Mesothelial cell of epicardium (in vitro differentiated cells): ENCODE measurements at places on chromosomes 2 and 18. TPM values are rescaled to one million over a fixed set of nuclear protein-coding genes. Genes with fewer than 3 reads are reported as not detected.

GALNT13 gene
- 15.8 to 18.4 TPM (median 16.1 TPM) in 3 replicates for total RNA-seq

- no peaks in the 10 kb centered on the region for H3K27me3 ChIP-seq
- no peak overlapping the region for H3K27ac ChIP-seq
- no peak for DNase-seq
- no peak overlapping the region for H3K4me3 ChIP-seq
- H3K4me1 ChIP-seq: peaks cover 21% of the 10 kb centered on the region
- H3K36me3 ChIP-seq: no peaks in the 10 kb centered on the region
Measured at GRCh38 chr2:197254776-197255530, 55.6 kb downstream of the ANKRD44 start.

GRCh38 chr18:2410688-2411087 is 160.6 kb downstream of the METTL4 start:
- H3K27ac ChIP-seq: peak overlapping the region; percentile 64
- H3K36me3 ChIP-seq: no peaks in the 10 kb centered on the region
- no peak overlapping the region for H3K4me3 ChIP-seq
- peaks cover 20% of the 10 kb centered on the region for H3K4me1 ChIP-seq
- no peaks in the 10 kb centered on the region for H3K27me3 ChIP-seq

GALNT3 gene
- total RNA-seq: 8.2 to 10.1 TPM (median 8.3 TPM) in 3 replicates

DNA sequence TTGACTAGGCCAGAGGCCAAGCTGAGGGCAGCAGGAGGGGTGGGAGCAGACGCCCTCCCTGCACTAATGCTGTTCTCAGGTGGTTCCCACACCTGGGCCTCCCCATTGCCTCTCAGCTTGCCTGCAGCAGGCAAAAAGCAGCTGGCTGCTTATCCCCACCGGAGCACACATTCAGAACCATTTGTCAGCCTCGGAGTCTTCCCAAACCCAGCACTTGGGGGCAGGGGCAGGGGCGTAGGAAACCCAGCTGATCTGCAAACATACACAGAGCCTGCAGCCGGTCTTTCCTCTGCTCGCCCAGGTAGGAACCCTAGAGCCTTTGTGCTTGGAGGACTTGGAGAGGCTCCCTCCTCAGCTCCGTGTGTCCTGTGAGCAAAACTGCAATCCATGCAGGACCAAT is 249.8 kb downstream of the CYP26B1 start:
- DNase-seq: no peak
- H3K36me3 ChIP-seq: no peaks in the 10 kb centered on the region
- H3K27ac ChIP-seq: no peak overlapping the region
- no peak overlapping the region for H3K4me3 ChIP-seq
- peaks cover 20% of the 10 kb centered on the region for H3K4me1 ChIP-seq

- H3K4me1 ChIP-seq: peaks cover 28% of the 10 kb centered on the region
- peak; percentile 26 for DNase-seq
Measured at GRCh38 chr2:240277073-240277806, 136.8 kb upstream of the OTOS start.

DNA sequence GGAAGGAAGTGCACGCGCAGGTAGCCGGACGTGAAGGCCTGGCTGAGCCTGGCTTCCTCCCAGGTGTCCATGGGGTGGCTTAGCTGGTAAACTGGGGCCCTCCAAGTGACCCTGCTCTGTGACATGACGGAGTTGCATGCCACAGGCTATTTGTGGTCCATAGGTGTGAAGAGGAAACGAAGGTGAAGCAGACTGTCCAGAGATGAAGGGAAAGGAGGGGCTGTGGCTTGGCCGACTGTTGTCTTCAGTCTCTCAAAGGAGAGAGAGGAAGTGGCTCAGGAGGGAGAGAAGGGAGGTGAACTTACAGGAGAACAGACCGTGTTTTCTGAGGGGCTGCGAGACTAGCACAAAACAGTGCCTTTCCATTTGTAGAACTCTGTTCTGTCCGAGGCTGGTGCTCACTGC is 19.3 kb downstream of the INPP5D start:
- DNase-seq: no peak
- H3K36me3 ChIP-seq: no peaks in the 10 kb centered on the region
- H3K27ac ChIP-seq: no peak overlapping the region
- no peaks in the 10 kb centered on the region for H3K27me3 ChIP-seq

- H3K27me3 ChIP-seq: no peaks in the 10 kb centered on the region
- H3K36me3 ChIP-seq: peaks cover 10% of the 10 kb centered on the region
- H3K4me3 ChIP-seq: no peak overlapping the region
- DNase-seq: no peak
- no peaks in the 10 kb centered on the region for H3K4me1 ChIP-seq
Measured at GRCh38 chr18:79355433-79356335, 40.0 kb upstream of the NFATC1 start.
